Activated CD4-positive, alpha-beta T cell treated with anti-CD3 and anti-CD28 coated beads, Interleukin-2, amount 50 U/mL, for 4 hours (primary cell): ENCODE measurements at places on chromosomes 3 and 15.

DNA sequence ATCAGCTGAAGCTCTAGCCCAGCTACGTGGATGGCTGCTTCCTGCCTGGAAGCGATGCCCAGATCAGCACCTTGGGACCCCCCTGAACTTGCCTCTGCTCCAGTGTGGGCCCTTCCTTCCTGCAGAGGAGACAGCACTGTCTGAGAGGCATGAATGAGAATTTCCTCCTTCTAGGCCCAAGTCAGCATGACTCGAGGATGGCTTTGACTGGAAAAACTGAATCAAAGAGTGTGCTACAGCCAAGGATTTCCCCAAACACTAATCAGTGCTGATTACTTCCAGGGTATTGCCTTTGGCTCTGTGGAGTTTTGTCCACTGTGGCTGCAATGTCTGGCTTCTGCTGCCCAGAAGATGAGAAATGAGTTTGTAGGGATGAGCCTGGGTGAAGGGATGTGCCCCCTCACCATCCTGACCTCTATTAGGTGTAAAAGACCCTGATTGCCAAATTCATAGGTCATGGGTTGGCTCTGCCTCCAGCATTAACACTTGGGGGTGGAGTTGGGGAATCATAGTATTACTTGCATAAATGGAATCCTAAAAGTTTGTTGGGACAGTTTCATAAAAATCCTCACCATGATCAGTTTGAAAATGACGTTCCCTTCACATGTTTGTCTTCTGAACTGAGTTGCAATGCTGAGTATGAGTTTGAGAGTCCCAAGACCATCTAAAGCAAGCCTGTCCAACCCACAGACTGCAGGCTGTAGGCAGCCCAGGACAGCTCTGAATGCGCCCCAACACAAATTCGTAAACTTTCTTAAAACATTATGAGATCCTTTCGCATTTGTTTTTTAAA, 36.7 kb downstream of the FLNB start:
- no peak for DNase-seq

DNA sequence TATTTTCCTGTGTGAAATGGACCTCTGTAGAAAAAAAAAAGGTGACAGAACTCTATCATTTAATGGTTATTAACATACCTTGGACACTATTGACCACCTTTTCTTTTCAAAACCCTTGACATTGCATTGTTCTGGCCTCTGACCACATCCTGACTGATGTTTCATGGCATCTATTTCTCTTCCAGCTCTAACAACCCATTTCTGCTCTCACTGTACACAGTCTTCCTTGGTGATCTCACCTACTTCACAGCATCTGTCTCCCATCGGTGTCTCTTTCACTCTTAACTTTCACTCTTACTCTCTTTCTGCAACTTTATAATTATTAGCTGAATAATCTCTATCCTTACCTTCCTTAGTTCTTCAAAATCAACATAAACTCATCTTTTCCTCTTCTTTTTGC, 217.4 kb upstream of the CD96 start:
- no peak for DNase-seq

GRCh38 chr3:186997061-186997460, 66.7 kb downstream of the ST6GAL1 start:
- DNase-seq, result no peak

DNA sequence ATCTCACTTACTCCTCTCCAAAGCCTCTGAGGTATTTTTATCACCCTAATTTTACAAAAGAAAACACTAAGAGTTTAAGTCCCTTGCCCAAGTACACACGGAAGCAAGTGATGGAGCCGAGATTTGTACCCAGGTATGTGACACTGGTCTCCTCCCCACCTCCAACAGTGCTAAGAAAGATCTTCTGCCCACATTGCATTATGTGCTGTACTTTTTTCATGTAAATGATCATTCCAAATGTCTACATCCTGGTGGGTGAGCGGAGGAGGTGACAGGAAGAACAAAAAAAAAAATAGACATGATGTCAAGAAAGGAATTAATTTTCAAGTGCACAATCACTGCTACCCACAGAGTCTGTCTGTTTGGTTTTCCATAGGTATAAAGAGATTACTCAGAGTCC, 694.1 kb downstream of the FHIT start:
- no peak for DNase-seq

GRCh38 chr3:127252446-127252845, 35.4 kb downstream of the PRR20G start:
- no peak for DNase-seq

DNA sequence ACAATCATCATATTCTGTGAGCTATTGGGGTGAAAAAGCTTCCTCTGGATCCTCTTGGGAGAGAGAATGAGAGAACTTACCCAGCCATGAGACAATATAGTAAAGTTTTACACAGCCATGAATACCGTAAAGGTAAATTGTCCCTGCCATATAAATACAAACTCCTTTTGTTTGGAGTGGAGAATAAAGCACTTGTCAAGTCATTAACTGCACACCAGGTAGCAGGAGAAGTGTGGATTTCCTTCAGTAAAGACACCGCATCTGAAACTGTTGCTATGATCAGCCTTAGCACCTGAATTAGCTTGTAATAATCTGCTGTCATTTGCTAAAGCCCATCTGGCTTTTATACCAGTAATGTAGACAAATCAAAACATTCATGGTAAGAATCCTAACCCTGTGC, 336.6 kb upstream of the SLCO3A1 start:
- no peak for DNase-seq
